ENCODE measurements at places on chromosomes 12 and 14. TPM values are rescaled to one million over a fixed set of nuclear protein-coding genes. Genes with fewer than 3 reads are reported as not detected.

DNA sequence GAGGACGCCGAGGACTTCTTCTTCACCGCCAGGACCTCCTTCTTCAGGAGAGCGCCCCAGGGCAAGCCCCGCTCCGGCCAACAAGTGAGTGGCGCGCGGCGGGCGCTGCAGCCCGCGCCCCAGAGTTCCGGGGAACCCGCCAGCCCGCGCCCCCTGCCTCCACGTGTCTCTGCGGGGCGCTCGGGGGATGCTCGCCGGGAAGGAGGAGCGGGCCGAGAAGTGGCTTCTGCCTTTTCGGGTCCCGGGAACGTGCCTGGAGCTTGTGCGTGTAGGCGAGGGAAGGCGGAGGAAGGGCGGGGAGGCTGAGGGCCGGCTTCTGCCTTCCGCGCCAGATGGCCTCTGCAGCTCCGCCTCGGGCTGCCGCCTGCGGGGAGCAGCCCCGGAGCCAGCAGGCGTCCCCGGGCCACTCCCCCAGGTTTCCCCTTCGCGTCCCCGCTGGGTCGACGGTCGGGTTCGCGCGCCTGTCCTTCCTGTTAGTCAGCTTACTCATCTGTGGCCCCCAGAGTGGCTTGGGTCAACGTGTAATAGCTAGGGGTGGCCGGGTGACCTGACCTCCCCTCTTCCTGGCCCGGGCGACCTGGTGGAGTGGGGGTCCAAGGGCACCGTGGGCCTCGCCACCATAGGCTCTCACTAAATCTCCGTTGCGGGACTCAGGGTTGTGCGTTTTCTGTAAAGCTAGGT lies 505 bp downstream of the RASSF3 start:
- peak overlapping the region; percentile 91 for H3K27ac ChIP-seq
- H3K27me3 ChIP-seq = no peaks in the 10 kb centered on the region
- no peaks in the 10 kb centered on the region for H3K36me3 ChIP-seq
- peak; percentile 81 for DNase-seq
- peak overlapping the region; percentile 90 for H3K4me3 ChIP-seq

GRCh38 chr12:94973221-94973620 lies 30.3 kb downstream of the NDUFA12 start:
- no peak for DNase-seq
- H3K36me3 ChIP-seq = peaks cover 7% of the 10 kb centered on the region
- H3K27me3 ChIP-seq = no peaks in the 10 kb centered on the region
- no peak overlapping the region for H3K27ac ChIP-seq

GRCh38 chr14:44108601-44109000 lies 398.5 kb downstream of the FSCB start:
- no peak for DNase-seq
- no peaks in the 10 kb centered on the region for H3K27me3 ChIP-seq
- no peak overlapping the region for H3K4me3 ChIP-seq
- H3K27ac ChIP-seq = no peak overlapping the region
- no peaks in the 10 kb centered on the region for H3K4me1 ChIP-seq

DNA sequence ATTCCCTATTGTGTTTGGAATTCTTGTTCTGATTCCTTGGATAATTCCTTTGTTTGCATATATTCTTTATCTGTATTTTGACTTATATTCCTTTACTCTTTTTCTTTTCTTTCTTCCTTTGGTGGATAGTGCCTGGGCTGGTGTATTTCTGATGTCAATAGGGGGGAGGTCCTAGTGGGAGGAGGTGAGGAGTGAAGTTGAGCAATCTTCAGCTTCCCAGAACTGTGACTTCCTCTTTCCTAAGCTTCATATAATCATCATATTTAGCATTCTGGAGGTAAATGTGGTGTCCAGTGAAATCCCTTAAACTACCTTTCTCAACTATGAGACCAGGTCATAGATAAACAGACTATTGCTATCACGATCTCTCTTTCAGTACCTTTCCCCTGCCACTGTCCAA lies 29.6 kb upstream of the TBPL2 start:
- no peak overlapping the region for H3K4me3 ChIP-seq
- no peak overlapping the region for H3K27ac ChIP-seq
- no peaks in the 10 kb centered on the region for H3K27me3 ChIP-seq
- H3K36me3 ChIP-seq = no peaks in the 10 kb centered on the region
- DNase-seq = no peak

GRCh38 chr12:50275556-50275955 lies 7.8 kb downstream of the LIMA1 start:
- H3K27me3 ChIP-seq = no peaks in the 10 kb centered on the region
- DNase-seq = no peak
- no peaks in the 10 kb centered on the region for H3K36me3 ChIP-seq
- H3K4me1 ChIP-seq = no peaks in the 10 kb centered on the region
- no peak overlapping the region for H3K4me3 ChIP-seq
- peak overlapping the region; percentile 21 for H3K27ac ChIP-seq

DNA sequence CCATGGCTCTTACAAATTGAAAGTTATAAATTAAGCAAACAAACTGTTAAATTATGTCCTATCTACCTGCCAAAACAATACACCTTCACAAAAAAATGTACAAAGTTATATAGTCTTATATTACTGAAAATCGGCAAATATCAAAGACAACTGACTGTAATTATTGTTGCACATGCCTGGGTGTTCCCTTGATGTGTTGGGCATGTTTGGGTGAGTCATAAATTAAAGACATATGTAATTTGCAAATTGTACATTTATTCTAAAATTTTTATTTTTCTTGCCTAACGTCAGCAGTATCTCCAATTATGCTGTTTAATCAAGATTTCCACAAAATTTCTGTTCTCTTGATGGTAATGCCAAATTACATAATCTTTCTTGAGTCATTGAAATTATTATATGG lies 22.0 kb upstream of the SEL1L start:
- H3K27me3 ChIP-seq = no peaks in the 10 kb centered on the region
- no peak overlapping the region for H3K4me3 ChIP-seq
- no peaks in the 10 kb centered on the region for H3K36me3 ChIP-seq
- no peaks in the 10 kb centered on the region for H3K4me1 ChIP-seq
- no peak overlapping the region for H3K27ac ChIP-seq
- DNase-seq = no peak

- H3K4me1 ChIP-seq = no peaks in the 10 kb centered on the region
- H3K36me3 ChIP-seq = no peaks in the 10 kb centered on the region
- H3K27ac ChIP-seq = no peak overlapping the region
- no peak for DNase-seq
- H3K4me3 ChIP-seq = no peak overlapping the region
Observed at GRCh38 chr12:59934486-59934885, 338.7 kb downstream of the SLC16A7 start.

GRCh38 chr12:68587448-68587873 lies 23.2 kb upstream of the RAP1B start:
- no peaks in the 10 kb centered on the region for H3K27me3 ChIP-seq
- H3K4me1 ChIP-seq = no peaks in the 10 kb centered on the region
- H3K4me3 ChIP-seq = no peak overlapping the region
- no peak overlapping the region for H3K27ac ChIP-seq
- no peaks in the 10 kb centered on the region for H3K36me3 ChIP-seq

Gene KLHDC2
- 111 TPM for total RNA-seq

Gene TAS2R20
- 2.6 TPM for total RNA-seq

Gene BATF
- total RNA-seq = not detected

Gene INSM2
- not detected for total RNA-seq

Gene PLXNC1
- 4.3 TPM for total RNA-seq

Gene GPRC5A
- 3.1 TPM for total RNA-seq

Data from sigmoid colon (tissue), 7 donors.